B cell (primary cell): ENCODE measurements at places on chromosomes 11 and 22. TPM values are rescaled to one million over a fixed set of nuclear protein-coding genes. Genes with fewer than 3 reads are reported as not detected.

The SYCE3 gene
- total RNA-seq: not detected in 2 replicates

DNA sequence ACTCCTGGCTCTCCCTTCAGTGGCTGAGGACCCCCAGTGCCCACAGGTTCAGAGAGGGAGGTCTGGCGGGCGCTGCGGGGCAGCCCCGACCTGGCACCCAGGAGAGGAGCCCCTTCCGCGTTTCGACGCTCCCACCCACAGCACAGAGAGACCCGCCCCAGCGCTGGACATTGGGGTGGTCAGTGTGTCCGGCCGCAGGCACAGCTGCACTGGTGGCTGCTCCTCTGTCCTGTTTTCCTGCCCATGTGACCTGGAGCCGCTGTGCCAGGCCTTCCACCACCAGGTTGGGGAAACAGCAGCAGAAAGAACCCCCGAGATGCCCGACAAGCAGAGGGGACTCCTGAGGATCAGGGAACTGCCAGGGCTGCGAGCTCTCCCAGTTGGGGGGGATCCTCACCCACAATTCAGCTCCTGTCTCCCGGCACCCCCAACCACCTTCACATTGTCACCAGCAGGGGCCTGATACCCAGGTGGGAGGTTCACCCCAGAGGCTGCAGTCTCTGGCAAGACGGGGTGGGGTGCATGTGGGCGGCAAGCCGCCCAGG, 13.6 kb downstream of the KRTAP5-5 start:
- no peak for DNase-seq

The KCNJ11 gene
- total RNA-seq: 2.0 and 2.1 TPM in 2 replicates

- no peak for DNase-seq
Measured at GRCh38 chr11:13663631-13664071, 4.8 kb upstream of the FAR1 start.

DNA sequence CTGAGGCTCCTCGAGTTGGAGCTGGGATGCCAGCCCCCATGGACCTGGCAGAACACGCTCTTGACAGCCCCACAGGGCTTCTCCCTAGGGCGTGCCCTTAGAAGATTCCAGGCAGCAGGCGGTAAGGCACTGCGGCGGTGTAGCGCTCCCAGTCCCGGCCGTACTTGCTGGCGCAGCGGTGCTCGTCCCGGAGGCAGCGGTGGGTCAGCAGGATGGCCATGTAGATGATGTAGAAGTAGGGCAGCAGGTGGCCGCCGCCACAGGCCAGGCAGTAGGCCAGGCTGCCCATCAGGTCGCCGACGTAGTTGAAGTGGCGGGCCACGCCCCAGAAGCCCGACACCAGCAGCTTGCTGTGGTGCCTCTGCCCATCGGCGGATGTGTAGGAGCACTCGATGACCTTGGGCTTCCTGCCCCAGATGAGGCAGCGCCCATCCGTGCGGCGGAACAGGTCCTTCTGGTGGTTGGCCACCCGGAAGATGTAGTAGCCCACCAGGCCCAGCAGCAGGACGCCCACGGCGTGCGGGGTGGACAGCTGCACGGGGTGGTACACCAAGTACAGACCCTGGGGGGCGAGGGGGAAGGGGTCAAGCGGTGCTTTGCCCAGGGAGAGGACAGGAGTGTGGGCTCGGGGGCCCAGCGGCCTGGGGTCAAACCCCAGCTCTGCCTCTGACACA, 12.8 kb downstream of the DHCR7 start:
- no peak for DNase-seq

The MRGPRE gene
- total RNA-seq: not detected in 2 replicates
